H1 (cell line): ENCODE measurements at places on chromosomes 2 and 18. TPM values are rescaled to one million over a fixed set of nuclear protein-coding genes. Genes with fewer than 3 reads are reported as not detected.

- DNase-seq: no peak
Observed at GRCh38 chr2:155852156-155852555, 480.4 kb downstream of the NR4A2 start.

DNA sequence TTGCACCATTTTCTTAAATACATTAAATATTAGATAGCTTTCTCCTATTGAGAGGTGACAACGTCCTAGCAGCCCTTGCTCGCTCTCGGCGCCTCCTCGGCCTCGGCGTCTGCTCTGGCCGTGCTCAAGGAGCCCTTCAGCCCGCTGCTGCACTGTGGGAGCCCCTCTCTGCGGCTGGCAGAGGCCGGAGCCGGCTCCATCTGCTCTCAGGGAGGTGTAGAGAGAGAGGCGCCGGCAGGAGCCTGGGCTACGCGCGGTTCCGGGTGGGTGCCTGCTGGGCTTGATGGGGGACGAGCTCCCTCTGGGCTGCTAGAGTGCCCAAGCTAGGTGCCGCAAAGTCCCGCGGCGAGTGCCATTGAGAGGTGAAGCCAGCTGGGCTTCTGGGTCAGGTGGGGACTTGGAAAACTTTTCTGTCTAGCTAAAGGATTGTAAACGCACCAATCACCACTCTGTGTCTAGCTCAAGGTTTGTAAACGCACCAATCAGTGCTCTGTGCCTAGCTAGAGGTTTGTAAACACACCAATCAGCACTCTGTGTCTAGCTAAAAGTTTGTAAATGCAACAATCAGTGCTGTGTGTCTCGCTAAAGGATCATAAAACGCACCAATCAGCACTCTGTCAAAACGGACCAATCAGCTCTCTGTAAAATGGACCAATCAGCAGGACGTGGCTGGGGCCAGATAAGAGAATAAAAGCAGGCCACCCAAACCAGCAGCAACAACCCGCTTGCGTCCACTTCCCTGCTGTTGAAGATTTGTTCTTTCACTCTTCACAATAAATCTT is 3.1 kb downstream of the RPRD1A start:
- DNase-seq: no peak

DNA sequence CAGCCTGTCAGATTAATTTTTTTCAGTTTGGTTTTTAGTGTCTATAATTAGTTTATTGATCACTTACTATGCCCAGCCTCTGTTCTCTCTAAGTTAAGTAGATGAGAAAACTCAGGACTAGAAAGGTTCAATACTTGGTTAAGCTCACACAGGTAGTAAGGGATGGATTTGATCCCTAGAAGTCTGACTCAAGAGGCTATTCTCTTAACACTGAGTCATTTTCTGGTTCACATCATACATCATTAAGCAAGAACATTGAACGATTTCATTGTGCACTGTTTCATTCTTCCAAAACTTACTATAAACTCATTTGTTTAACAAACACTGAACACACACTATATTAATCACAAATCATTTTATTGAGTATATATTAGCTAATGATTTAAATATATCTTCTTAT is 54.1 kb upstream of the SLC38A11 start:
- no peak for DNase-seq

GRCh38 chr2:227939271-227940027 is 68.0 kb downstream of the DAW1 start:
- peak; percentile 50 for DNase-seq

DNA sequence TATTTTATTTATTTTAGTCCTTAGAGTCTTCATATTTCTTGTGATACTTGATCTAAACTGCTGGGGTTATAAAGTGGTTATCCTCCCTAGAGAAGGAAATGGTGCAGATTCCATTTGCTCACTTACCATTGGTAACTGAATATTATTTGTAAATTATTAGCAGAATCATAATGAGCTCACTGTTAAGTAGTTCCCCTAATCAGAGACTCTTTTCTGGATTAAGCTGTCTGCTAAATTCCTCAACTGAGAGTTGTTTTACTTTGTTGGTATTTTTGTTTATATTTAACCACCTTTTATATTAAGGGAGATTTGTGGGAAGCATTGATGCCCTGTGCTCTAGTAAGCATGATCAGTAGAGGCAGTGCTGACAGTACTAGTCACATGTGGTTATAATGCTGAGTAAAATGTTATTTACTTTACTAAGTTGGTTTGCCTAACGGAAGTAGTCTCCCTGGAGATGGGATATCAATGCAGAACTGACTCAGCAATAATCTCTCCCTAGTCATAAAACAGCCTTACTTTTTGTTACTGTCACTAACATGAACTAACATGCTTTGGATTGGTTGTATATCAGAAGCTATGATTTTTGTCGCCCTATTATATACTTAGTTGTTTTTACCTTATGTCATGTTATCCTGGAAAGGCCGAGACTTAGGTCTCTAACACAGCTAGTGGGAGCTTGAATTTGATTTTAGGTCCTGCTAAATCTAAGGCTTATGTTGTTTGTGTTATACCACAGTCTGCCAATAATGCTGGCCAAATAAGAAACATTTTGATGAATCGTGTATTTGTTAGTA is 166.7 kb downstream of the MCFD2 start:
- DNase-seq: no peak

DNA sequence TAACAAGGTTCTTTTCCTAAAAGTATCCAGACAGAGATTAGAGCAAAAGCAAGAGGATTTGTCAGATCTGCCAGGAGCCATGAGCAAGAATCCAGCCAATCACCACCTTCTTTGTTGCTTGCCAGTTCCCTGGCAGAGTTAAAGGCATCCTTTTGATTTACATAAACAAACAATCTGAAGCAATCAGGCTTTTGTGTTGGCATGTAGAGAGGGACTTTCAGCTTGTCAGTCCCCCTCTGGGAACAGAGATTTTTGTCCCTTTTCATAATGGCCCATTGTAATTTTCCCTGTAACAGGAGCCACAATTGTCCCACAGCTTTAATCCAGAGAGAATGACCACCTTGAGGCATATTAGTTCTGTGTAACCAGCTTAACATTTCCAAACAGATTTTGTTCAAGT is at the start of gene ERMN:
Gene ERMN (minus strand): TSS at position 39 of the 400 bp plus-strand sequence. CDS start 182 bp downstream, outside the sequence.
- no peak for DNase-seq

DNA sequence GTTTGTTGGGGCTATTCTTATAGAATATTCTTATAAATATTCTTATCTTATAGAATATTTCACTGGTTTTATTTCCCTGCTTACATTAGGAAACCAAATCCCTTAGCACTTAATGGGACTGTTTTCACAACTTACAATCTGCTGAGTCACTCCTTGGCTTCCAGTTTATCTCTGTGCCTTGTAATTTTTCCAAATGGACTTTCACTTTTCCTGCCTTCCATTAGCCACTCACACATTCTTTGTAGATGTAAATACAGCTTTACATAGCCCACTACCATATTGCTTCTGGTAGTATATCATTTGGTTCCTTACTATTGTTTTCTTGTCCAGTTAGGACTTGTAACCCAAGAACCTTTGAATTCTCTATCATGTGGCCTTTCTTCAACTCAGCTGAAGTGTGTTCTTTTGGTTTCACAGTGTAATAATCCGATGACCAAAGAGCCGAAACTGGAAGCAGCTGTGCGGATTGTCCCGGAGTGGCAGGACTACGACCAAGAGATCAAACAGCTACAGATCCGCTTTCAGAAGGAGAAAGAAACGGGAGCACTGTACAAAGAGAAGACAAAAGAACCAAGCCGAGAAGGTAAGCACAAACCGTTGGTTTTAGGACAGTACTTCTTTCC is 96.1 kb downstream of the UGGT1 start:
- DNase-seq: no peak

- DNase-seq: no peak
Observed at GRCh38 chr2:121220995-121221394, 64.0 kb downstream of the TFCP2L1 start.

- no peak for DNase-seq
Observed at GRCh38 chr2:218404351-218405085, 4.8 kb downstream of the CTDSP1 start.

DNA sequence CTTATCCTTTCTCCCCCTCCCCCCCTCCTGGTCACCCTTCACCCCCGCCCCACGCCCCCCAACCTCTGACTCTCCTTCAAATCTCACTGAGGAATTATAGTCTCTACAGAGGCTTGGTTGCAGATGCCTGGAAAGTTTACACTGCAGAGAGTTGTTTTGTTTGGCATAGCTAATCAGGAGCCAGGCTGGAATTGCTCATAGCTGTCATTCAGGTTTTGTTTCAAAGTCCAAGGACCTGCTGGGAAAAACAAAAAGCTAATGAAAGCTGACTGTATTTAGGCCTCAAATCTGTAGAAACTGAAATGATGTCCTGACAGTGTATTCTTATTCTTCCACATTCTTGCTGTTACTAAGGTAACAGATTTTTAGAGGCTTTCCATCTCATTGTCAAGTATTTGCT is 22.6 kb downstream of the GREB1L start:
- DNase-seq: no peak

DNA sequence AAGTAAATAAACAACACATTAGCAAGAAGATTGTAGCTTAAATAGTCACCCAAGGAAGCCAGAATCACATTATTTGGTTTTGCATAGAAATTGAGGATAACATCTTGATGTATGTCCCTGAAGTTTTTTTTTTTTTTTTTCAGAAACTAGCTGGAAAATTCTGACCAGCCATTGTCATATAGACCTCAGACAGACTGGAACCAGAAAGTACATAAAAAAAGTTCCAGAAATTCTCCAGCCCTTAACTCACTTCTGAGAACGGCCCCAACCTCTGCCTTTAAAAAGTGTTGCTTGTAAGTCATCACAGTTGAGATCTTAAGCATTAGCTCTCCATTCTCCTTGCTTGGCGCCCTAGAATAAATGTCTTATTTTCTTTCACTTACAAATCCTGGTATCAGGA is 350.5 kb downstream of the CCDC85A start:
- no peak for DNase-seq

DNA sequence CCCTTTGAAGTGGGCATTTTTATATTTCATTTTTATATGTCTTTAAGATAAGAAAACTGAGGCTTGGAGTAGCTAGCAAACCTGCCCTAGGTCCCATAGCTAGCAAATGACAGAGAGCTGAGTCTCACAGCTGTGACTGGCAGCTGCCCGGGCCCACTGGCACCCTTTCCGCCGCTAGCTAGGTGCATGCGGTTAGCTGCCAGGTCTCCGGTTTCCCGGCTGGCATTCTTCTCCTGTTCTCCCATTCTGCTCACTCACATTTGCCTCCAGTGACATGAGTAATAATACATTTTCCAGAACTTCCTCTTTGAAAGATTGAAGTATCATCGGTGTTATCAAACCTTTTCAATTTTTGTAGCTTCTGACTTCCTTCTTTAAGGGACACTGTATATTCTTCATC is 38.7 kb downstream of the MTCL1 start:
- no peak for DNase-seq

DNA sequence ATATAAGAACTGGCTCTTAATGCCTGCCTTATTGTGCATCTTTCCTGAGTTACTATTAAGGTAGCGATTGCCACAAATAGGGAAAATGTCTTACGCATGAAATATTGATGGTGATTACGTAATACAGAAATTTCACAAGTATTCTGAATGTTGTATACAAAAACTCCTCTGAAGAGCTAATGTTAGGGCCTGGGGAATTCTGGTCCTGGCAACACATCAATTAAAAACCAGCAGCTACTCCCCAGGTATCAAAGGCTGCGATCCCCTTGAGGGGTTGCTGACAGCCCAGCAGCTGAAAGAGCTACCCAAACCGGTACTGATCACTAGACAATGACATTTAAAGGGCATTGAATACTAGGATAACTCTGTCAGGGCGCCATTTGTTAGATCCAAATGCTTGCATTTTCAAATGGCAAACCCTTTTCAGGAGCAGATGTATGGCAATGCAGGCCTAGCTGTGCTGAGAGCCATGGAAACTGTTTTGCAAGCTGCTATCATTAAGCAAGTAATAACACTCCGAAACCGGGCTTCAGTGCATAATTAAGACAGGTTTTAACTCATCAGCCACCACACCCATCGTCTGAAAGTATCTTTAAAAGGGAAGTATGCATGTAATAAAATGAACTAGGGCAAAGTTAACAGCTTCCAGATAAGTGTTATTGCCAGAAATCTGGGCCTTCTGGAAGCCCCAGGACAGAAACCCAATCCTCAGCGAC is 78.4 kb downstream of the CLHC1 start:
- no peak for DNase-seq

The COLEC12 gene
- 2.2 and 2.3 TPM in 2 replicates for total RNA-seq

The NOP58 gene
- 128 and 133 TPM in 2 replicates for total RNA-seq

The GBX2 gene
- 0.89 and 1.2 TPM in 2 replicates for total RNA-seq

The IFIH1 gene
- 1.2 and 2.0 TPM in 2 replicates for total RNA-seq
